ENCODE measurements at places on chromosomes 7 and 10.

DNA sequence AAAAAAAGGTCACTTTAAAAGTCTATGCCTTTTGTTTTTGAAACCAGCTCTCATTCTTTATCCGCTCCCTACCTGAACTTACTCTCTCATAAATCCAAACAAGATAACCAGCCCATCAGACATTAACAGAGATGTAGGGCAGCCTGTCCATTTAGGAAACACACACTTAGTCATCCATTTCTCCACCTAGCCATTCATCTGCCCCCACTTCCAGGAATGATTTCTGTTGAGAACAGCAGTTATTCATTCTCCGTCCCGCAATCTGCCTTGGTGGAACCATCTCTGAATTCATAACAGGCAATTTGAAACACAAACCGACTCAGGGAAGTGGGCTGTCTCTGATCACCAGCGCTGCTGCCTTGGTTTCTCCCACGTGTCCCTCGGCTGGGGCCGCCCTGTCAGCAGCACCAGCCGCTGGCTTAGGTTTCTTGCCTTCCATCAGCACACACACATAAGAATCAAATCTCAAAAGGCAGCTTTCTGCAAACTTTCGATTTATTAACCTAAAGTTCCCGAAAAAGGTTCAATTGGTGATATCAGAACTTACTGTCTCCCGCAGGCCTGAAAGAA lies 528.2 kb upstream of the NRP1 start:
- no peak for DNase-seq

- DNase-seq: no peak
Measured at GRCh38 chr10:26675873-26676257, 21.6 kb upstream of the PDSS1 start.

DNA sequence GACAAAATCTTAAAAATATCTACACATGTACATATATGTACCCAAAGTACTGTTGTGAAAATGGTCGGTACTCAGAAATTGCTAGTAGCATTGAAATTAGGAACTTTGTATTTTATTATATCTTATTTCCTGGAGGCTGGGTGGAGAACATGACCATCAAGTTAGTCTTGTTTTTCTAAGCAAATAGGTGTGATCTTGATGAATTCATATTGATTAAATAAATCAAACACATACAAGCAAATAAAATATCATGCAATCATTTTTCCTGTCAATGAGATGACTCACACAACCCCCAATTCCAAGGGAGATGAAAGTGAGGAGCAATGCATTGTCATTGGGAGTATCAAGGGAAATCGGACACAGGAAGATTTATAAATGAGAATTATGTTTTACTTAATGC lies 18.0 kb downstream of the VSTM2A start:
- DNase-seq: no peak

DNA sequence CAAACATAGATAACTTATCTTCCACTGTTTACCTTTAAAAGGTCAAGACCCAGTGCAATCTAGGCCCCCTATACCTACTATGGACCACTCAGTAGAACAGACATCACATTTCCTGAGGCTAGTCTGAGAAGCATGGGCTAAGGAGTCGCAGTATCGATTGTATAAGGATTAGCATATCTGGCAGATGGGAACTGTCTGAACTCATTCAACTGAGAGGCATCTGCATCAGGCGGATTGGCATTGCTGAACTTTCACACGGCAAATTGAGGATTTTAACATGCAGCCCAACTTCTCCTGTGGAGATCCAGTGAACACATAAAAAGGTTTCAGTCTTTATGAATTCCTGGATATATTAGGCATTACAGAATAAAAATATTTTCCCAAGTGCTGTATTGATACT lies 89.1 kb upstream of the LRGUK start:
- no peak for DNase-seq

- DNase-seq: peak; percentile 11
Measured at GRCh38 chr10:107727767-107728317, 563.3 kb upstream of the SORCS1 start.

DNA sequence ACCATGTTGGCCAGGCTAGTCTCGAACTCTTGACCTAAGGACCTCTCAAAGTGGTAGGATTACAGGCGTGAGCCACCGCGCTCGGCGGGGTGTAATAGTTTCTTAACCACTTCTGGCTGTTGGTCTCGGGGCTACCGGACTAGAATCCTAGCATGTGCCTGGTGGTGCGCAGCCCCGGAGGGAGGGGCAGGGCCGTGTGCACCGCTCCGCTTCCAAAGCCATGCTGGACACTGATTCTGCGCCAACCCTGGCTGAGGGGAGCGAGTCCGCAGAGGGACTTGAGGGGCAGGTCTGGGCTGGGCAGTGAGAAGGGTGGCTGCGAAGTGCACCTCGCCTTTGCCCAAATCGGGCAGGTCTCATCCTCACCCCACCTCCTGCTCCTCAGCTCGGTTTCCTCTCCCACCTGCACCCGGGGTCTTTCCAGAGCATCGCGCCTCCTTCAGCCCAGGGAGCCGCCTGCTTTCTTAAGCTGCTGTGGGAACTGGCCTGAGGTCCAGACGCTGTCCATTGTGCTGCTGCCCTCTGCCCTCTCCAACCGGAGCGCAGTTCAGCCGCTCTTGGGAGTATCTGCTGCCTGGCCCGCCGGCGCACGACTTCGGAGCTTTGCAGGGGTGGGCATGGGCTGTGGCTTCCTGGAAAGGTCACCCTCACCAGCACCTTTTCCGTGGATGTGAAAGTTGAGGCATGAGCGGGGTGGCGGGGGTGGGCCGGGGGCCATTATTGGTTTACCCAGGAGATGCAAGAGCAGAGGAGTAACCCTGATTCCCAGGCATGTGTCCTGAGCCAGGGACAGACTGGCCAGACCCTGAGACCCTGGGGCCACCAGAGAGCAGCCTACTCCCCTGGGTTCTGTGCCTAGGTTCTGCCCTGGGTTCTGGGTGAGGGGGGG lies 422.6 kb upstream of the NUPR2 start:
- DNase-seq: no peak

- no peak for DNase-seq
Measured at GRCh38 chr7:42476255-42476654, 239.2 kb upstream of the GLI3 start.

- peak; percentile 46 for DNase-seq
Measured at GRCh38 chr10:77431209-77431611, 206.4 kb downstream of the KCNMA1 start.

GRCh38 chr7:115297656-115298055 lies 375.8 kb downstream of the MDFIC start:
- DNase-seq: peak; percentile 66

GRCh38 chr10:48604991-48605508 lies at the start of gene ARHGAP22:
ARHGAP22 (minus strand) TSS chr10:48605073; CDS start chr10:48604796, 277 bp downstream.
- DNase-seq: no peak

DNA sequence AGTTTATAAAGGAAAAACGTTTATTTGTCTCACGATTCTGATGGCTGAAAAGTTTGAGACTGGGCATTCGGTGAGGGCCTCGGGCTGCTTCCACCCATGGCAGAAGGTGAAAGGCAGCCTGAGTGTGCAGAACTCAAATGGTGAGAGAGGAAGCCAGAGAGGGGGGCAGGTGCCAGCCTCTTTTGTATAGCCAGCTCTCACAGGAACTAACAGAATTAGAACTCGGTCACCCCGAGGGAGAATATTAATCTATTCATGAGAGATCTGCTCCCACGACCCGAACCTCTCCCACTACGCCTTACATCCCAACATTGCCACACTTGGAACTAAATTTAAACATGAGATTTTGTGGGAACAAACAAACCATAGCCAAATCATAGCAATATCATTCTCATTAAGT lies 112.6 kb downstream of the ZPBP start:
- peak; percentile 72 for DNase-seq

DNA sequence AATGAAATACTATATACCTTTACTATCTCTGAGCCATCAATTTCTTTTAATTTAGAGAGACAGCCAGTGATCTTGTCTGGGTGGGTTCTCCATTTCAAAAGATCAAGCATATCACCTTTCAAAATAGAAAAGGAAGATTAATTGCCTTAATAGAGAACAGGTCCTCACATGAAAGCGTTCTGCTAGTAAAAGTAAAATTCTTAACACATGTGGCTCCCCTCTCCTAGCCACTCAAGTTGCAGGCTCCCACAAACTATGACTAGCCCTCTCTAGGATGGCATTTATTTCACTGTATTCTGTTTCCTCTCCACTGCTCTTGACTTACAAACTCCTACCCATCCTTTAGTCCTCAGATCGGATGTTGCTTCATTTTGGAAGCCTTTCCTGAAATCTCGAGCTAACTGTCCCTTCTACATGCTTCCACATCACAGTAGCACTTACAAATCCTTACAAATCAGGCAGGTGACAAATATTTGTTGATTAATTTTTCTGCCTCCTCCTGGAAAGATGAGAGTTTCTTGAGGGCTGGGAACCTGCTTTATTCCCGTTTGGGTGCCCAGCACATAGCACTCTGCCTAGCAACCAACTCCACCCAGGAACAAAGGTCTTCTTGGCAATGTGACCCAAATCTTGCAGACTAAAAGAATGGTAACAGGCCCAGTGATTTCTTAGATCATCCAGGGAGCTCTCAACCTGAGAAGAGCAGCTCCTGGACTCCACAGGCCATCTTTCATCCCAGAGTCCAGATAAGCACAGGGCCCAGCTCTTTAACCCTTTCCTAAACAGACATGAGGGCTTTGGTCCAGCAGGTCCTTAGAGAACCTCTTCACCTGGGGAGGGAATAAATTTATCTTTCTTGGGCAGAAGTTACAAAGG lies 310.4 kb upstream of the IMMP2L start:
- DNase-seq: no peak

DNA sequence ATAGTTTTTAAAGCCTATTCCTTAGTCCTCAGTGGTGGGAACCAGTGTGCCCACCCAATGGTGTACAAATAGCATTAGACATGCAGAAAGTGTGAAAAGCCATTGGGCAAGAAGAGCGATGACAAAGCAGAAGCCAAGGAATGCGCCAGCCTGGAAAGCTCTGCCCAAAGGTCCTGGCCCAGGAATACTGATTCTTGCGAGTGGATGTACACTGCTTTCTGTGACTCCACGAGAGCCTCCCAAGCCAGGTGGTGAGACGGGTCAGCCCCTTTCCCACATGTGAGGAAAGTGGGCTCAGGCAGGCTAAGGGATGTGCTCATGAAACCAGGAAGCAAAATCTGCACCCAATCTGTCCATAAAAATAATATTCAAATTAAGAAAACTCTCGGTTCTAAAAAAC lies 106.6 kb downstream of the ADCY1 start:
- no peak for DNase-seq

DNA sequence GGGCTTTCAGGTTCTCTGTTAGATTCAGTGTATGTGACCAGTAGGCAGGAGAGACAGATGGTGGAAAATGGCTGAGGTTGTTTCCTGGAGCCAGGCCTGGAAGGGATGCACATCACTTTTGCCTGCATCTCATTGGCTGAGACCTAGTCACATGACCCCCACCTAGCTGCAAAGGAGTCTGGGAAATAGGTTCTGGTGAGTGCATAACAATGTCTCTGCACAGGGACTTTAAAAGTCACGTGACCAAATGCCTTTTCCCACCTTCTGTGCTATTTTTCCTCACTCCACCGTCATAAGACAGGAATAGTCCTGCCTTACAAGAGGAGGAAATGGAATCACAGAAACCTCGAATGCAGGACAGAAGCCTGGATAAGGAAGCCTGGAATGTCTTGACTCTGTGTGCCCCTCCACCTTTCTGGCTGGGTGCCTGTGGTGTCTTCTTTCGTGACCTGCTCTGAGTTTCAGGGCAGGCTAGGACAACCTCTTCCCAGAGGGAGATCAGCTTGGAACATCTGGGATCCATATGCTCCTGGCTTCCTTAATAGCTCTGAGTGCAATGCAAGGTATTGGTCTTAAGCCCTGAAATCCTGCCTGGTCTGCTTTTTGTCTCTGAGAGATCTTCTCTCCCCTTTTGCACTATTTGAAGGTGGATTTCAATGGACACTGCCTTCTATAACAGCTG lies 139.9 kb upstream of the ZNF438 start:
- DNase-seq: no peak

- peak; percentile 65 for DNase-seq
Measured at GRCh38 chr7:92880212-92881090, 44.1 kb upstream of the CDK6 start.

GRCh38 chr7:70634610-70635068 lies 497.3 kb upstream of the GALNT17 start:
- no peak for DNase-seq
